NT2/D1 (cell line): ENCODE measurements at places on chromosomes 13 and 19.

- DNase-seq: no peak
Observed at GRCh38 chr19:46787331-46788261, 798 bp downstream of the SLC1A5 start.

- no peak for DNase-seq
Observed at GRCh38 chr19:7360393-7360984, 11.8 kb downstream of the ARHGEF18 start.

DNA sequence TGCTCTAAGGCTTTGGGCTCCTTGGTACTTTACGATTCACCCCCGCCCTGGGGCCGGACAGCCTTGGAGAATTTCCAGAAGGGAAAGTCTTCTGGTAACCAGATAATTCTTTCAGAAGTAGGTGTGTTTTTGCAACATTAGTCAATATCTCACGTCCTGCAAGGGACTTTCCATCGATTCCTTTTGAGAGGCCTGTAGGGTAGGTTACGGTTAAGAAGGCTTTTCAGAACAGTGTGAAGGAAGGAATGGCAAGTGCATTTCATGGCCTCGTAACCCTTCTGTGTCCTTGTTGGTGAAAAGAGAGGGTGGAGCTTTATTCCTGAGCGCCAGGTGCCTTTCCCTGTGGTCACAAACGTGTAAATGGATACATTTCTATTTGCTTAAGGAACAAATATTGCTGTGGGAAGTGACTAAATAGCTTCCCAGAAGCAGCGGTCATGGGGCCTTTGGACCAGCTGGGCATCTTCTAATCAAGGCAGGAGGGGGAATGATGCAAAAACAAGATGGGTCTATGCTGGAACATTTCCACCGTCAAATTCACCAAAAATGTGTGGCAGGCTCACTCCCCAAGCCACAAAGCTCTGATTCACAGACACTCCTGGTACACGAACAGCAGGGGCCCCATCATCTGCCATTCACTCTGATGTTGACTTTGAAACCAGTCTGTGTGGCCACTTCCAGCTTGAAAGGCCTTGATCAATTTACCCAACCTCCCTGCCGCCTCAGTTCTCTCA lies 99.2 kb downstream of the ANKRD10 start:
- no peak for DNase-seq

GRCh38 chr19:45144431-45145269 lies 16.1 kb downstream of the NKPD1 start:
- no peak for DNase-seq

- DNase-seq: no peak
Observed at GRCh38 chr13:42747399-42747873, 33.9 kb upstream of the FAM216B start.

DNA sequence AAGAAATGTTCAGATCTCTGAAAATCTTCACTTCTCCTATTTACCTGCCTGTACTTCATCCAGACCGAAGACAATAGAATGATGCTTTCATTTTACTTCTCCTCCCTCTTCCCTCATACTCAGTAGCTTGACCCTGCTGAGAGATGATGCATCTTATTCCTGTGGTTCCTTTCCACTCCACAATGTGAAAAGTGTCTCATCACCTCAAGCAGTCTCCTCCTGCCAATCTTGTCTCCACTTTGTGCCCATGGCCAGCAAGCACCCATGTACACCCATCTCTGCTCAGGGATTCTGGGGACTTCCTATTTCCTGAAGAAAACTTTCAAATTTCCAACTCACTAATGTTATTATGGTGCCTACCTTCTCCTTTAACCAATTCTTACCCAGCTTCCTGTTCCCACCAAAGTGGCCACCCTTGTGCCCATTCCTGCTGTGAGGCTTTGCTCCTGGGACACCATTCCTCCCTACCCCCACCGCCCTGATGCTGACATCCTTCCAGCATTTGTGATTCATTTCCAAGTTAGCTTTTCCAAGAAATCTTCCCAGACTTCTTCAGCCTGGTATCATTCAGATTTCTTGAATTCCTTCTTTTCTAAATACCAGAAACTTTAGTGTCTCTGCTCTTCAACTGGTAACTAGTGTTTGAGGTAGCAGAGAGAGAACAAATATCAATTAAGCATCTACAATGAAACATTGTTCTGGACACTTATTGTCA lies 212.5 kb downstream of the POSTN start:
- no peak for DNase-seq
